ENCODE measurements at places on chromosomes 5 and 9. TPM values are rescaled to one million over a fixed set of nuclear protein-coding genes. Genes with fewer than 3 reads are reported as not detected.

Gene ECSCR
- 0.29 TPM for total RNA-seq

DNA sequence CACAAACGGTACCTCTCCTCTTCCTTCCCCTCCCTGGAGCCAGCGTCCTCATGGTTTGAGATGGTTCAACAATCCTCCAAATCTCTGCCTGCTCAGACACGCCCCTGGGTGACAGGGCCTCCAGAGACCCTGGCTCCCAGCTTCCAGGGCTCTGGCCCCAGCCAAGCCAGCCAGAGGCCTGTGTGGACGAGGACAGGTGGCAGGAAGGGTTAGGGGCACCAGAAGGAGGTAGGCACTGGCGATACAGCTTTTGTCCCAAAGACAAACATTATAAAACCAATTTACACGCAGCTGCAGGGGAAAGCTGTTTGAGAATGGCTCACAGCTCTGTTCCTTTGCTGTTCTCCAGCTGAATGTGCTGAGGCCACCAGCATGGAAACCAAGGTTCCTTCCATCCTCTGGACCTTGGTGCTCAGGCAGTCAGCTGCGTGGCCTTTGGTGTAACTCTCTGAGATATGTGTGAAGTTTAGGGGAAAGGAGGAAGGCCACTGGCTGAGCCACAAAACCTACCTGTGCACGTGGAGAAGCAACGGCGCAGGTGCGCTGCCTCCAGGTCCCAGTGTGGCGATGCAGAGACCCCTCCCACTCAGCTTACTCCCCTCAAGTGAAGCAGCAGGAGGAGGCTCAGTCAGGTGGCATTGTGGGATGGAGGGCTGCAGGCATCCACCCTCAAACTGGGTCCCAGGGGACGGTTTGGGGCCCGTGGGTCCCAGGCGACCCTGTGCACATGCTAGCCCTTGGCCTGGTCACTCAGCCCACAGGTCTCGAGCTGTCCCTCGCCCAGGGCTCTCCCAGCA is 4.3 kb upstream of the QRFP start:
- H3K36me3 ChIP-seq: no peaks in the 10 kb centered on the region
- H3K27ac ChIP-seq: no peak overlapping the region
- no peaks in the 10 kb centered on the region for H3K4me1 ChIP-seq
- peaks cover 6% of the 10 kb centered on the region for H3K27me3 ChIP-seq

DNA sequence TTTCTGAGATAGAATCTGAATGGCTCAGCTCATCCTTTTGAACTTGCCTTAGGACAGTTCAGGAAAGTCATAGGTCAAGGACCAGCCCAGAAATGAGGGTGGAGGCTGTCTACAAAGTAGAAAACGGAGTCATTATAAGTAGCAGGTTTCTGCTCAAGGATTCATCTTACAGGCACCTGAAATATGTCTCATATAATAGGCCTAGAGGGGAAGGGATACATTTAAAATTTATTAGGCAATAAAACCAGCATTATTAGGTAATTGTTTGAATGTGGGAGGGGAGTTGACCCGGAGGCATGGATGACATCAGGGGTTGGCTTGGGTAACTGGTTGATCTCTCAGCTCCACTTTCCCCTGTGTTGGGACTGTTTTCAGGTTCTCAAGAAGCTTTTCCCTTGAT is 11.9 kb upstream of the GALNT10 start:
- H3K27ac ChIP-seq: no peak overlapping the region
- DNase-seq: no peak
- H3K4me1 ChIP-seq: peaks cover 7% of the 10 kb centered on the region
- no peak overlapping the region for H3K4me3 ChIP-seq
- H3K27me3 ChIP-seq: peaks cover 54% of the 10 kb centered on the region
- no peaks in the 10 kb centered on the region for H3K36me3 ChIP-seq

GRCh38 chr9:112861155-112861554 is 29.5 kb downstream of the SLC46A2 start:
- peaks cover 3% of the 10 kb centered on the region for H3K4me1 ChIP-seq
- no peak overlapping the region for H3K27ac ChIP-seq
- no peaks in the 10 kb centered on the region for H3K27me3 ChIP-seq

DNA sequence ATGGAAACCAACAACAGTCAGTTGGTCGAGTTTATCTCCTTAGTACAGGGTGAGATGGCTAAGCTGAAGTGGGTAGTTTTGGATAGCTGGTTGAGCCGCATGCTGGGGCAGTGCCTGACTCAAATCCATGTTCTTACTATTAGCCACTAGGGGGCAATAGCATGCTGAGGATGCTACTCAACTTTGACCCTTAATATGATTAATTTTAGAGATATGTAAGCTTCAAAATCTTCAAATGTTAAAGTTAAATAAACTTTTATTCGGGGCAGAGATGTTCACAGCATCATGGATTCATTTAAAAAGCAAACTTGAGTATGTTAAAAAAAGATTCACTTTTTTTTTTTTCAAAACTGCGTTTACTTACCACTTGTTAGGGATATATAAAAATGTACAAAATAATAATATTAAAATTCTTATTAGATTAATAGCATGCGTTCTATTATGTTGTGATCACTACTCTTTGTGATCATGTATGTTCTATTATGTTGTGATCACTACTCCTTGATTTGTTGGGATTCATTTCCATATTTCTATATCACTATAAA is 57.0 kb downstream of the C9orf153 start:
- no peaks in the 10 kb centered on the region for H3K36me3 ChIP-seq
- no peaks in the 10 kb centered on the region for H3K27me3 ChIP-seq
- no peak overlapping the region for H3K4me3 ChIP-seq
- peaks cover 19% of the 10 kb centered on the region for H3K4me1 ChIP-seq
- H3K27ac ChIP-seq: no peak overlapping the region

Gene CTXN3
- total RNA-seq: not detected

Gene PDE8B
- 4.8 TPM for total RNA-seq

Gene GDA
- total RNA-seq: 0.58 TPM

GRCh38 chr5:150510460-150511263 is 2.7 kb downstream of the NDST1 start:
- no peaks in the 10 kb centered on the region for H3K36me3 ChIP-seq
- H3K27ac ChIP-seq: peak overlapping the region; percentile 90
- DNase-seq: no peak
- peaks cover 52% of the 10 kb centered on the region for H3K4me1 ChIP-seq
- H3K4me3 ChIP-seq: no peak overlapping the region
- no peaks in the 10 kb centered on the region for H3K27me3 ChIP-seq

- peak overlapping the region; percentile 79 for H3K27ac ChIP-seq
- no peaks in the 10 kb centered on the region for H3K36me3 ChIP-seq
- no peak for DNase-seq
- peaks cover 36% of the 10 kb centered on the region for H3K4me1 ChIP-seq
Observed at GRCh38 chr9:98923451-98924123, 20.1 kb upstream of the COL15A1 start.

Gene TTC33
- total RNA-seq: 20.1 TPM

Gene ORM2
- total RNA-seq: not detected

DNA sequence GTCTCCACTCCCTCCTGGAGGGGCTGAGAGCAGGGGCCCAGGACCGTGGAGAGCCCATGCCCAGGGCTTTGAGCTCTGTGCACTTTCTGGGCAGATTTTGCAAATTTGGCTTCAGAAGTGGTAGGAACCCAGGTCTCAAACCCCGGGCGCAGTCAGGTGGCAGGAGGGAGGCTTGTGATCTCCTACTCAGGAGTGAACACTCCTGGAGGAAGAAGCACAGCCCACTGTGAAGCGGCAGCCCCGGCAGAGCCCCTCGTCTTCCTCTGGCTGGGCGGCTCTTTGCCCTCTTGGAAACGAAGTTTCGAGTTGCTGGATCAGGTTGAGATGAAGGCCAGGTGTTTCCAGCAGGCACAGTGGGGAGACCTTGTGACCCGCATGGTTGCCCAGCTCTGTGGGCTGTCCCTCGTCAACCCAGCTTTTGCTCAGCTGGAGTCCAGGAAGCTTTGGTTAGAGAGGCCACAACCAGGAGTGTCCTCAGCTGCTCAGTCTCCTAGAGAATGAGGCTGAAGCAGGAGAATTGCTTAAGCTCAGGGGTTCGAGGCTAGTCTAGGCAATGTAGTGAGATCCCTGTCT is 48.5 kb downstream of the WNK2 start:
- H3K27me3 ChIP-seq: no peaks in the 10 kb centered on the region
- no peak overlapping the region for H3K27ac ChIP-seq
- no peak for DNase-seq
- no peaks in the 10 kb centered on the region for H3K36me3 ChIP-seq
- H3K4me1 ChIP-seq: peaks cover 10% of the 10 kb centered on the region

GRCh38 chr9:129624947-129625346 is 1.0 kb upstream of the NTMT1 start:
- H3K4me3 ChIP-seq: peak overlapping the region; percentile 72
- H3K36me3 ChIP-seq: no peaks in the 10 kb centered on the region
- H3K27me3 ChIP-seq: no peaks in the 10 kb centered on the region
- H3K27ac ChIP-seq: peak overlapping the region; percentile 16

- no peak overlapping the region for H3K27ac ChIP-seq
- H3K4me3 ChIP-seq: no peak overlapping the region
Observed at GRCh38 chr9:68804911-68805889, 100.2 kb downstream of the PIP5K1B start.

- H3K4me3 ChIP-seq: peak overlapping the region; percentile 30
- peaks cover 41% of the 10 kb centered on the region for H3K4me1 ChIP-seq
- no peaks in the 10 kb centered on the region for H3K27me3 ChIP-seq
- DNase-seq: no peak
Observed at GRCh38 chr9:81693671-81694378, 4.5 kb upstream of the TLE1 start.

DNA sequence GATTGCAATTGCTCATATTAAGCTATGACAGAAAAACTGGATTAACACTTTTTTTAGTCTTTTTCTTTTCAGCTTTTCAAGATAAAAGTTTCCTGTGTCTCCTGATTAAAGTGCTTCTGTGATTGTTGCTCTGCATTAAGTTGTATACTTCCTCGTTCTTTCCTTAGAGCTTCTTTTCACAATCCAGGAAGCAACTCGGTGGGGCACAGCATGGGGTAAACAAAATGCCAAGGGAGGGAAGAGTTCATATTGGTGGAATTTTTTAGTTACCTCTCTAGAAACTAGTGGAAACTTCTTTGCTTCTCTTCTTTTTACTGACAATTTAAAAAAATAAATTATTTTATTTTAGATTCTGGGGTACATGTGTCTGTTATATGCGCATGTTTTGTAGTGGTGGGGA is 37.8 kb upstream of the ARRDC3 start:
- H3K27me3 ChIP-seq: no peaks in the 10 kb centered on the region
- no peaks in the 10 kb centered on the region for H3K36me3 ChIP-seq
- no peak overlapping the region for H3K27ac ChIP-seq
- H3K4me3 ChIP-seq: no peak overlapping the region
- peaks cover 7% of the 10 kb centered on the region for H3K4me1 ChIP-seq

DNA sequence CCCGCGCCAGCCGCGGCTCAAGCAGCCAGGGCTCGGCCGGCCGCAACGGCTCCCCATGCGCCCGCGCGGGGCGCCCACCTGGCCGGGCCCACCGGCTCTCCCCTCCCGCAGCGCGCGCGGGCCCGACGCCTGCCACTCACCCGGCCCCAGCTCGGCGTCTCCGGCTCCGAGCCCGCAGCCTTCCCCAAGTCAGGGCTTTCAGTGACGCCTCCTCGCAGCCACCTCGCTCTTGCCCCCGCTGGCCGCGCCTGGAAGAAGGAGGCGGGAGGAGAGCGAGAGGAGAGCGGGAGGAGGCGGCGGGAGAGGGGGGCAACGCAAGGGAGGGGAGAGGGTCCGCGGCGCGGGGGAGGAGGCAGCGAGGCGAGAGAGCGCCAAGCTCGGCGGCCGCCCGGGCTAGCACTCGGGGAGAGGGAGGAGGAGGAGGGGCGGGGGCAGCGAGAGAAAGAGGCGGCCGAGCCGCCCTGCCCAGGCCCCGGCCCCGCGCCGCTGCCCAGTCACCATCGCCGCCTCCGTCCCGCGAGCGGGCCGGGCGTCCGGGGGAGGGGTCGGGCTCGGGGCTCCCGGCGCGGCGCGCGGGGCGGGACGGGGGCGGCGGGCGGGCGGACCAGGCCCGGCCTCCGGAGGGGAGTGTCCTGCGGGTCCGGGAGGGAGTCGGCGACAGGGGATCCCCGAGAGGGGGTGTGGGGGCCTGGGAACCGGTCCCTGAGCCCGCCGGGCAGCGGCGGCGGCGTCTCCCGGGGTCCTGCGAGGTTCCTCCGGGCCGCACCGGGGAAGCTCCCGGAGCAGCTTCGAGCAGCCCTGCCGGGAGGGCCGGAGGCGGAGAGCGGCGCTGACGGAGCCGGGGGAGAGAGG is at the start of gene LHFPL2:
TSS of gene LHFPL2 (minus strand) at position 414 of the 852 bp plus-strand sequence. CDS start 138,559 bp downstream, outside the sequence.
- no peaks in the 10 kb centered on the region for H3K27me3 ChIP-seq
- H3K4me1 ChIP-seq: peaks cover 50% of the 10 kb centered on the region
- H3K4me3 ChIP-seq: peak within 1 kb of the TSS; percentile 84
- peak within 1 kb of the TSS; percentile 91 for H3K27ac ChIP-seq
- H3K36me3 ChIP-seq: peaks cover 4% of the 10 kb centered on the region

DNA sequence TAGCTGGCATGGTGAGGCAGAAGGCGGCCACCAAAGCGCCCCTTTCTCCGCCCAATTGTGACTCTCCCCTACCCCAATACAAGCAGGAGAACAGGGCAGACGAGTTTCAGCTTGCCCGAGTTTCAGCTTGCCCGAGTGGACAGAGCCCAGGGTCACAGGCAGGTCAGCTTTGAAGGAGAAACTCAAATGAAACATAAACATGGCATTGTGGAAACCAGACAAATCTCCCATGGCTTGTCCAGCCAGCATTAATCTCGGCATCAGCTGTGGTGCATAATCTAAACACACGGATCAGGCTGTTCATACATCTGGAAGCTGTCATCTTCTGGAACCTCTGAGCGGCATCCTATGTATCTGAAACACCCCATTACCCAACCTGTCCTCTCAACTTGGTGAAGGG is 16.9 kb downstream of the PTCH1 start:
- peaks cover 85% of the 10 kb centered on the region for H3K4me1 ChIP-seq
- peak overlapping the region; percentile 69 for H3K27ac ChIP-seq
- no peak for DNase-seq
- no peaks in the 10 kb centered on the region for H3K36me3 ChIP-seq
- H3K4me3 ChIP-seq: peak overlapping the region; percentile 23
- no peaks in the 10 kb centered on the region for H3K27me3 ChIP-seq

- no peak for DNase-seq
- no peaks in the 10 kb centered on the region for H3K36me3 ChIP-seq
- H3K4me3 ChIP-seq: no peak overlapping the region
- no peak overlapping the region for H3K27ac ChIP-seq
- H3K27me3 ChIP-seq: no peaks in the 10 kb centered on the region
Observed at GRCh38 chr9:79222483-79222882, 349.3 kb upstream of the TLE4 start.

GRCh38 chr5:125491986-125492492 is 745.6 kb upstream of the ZNF608 start:
- H3K4me1 ChIP-seq: peaks cover 15% of the 10 kb centered on the region
- peak overlapping the region; percentile 40 for H3K27ac ChIP-seq
- no peaks in the 10 kb centered on the region for H3K36me3 ChIP-seq
- no peaks in the 10 kb centered on the region for H3K27me3 ChIP-seq
- H3K4me3 ChIP-seq: no peak overlapping the region

Gene POLE3
- total RNA-seq: 49.5 TPM

- no peaks in the 10 kb centered on the region for H3K36me3 ChIP-seq
- no peak for DNase-seq
- H3K27ac ChIP-seq: no peak overlapping the region
- no peaks in the 10 kb centered on the region for H3K27me3 ChIP-seq
- no peak overlapping the region for H3K4me3 ChIP-seq
Observed at GRCh38 chr5:142690667-142691066, 4.8 kb upstream of the FGF1 start.

GRCh38 chr9:126109575-126109974 is 217.1 kb upstream of the MVB12B start:
- H3K4me1 ChIP-seq: no peaks in the 10 kb centered on the region
- no peak overlapping the region for H3K4me3 ChIP-seq
- peaks cover 71% of the 10 kb centered on the region for H3K27me3 ChIP-seq
- no peak overlapping the region for H3K27ac ChIP-seq
